ENCODE measurements at places on chromosomes 13 and 19. TPM values are rescaled to one million over a fixed set of nuclear protein-coding genes. Genes with fewer than 3 reads are reported as not detected.

IRGQ gene
- 63.6 TPM for total RNA-seq

CEACAM8 gene
- not detected for total RNA-seq

GJB2 gene
- total RNA-seq = 2.4 TPM

CYP4F12 gene
- not detected for total RNA-seq

PLIN4 gene
- 0.93 TPM for total RNA-seq

GAPDHS gene
- not detected for total RNA-seq

RFX1 gene
- 30.6 TPM for total RNA-seq

TINCR gene
- 0.60 TPM for total RNA-seq

ZNF57 gene
- total RNA-seq = 5.3 TPM

COG3 gene
- 29.6 TPM for total RNA-seq

FIZ1 gene
- total RNA-seq = 39.0 TPM

MCF2L gene
- 90.0 TPM for total RNA-seq

DNA sequence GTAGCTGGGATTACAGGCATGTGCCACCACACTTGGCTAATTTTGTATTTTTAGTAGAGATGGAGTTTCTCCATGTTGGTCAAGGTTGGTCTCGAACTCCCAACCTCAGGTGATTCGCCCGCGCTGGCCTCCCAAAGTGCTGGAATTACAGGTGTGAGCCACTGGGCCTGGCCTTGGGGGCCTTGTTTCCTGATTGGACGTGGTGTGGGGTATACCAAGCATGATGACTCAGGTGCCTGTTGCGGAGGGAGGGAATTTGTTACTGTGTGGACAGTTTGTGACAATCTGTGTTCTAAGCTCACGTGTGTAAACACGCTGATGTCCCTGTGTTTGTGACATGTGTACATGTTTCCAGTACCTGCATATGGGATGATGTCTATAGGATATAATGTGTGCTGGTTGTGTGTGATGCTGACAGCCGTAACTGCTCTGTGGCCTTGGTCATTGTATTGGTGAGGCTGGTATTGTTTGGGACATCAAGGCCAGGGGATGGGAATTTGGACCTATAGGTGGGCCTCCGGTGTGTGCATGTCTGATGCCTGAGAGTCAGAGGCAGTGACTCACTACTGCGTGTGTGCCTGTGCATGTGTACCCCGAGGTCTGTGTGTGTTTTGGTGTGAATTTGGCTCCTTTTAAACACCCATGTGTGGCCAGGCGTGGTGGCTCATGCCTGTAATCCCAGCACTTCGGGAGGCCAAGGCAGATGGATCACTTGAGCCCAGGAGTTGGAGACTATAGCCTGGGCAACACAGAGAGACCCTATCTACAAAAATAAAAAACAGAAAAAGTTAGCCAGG is 1.6 kb upstream of the EGLN2 start:
- peaks cover 5% of the 10 kb centered on the region for H3K36me3 ChIP-seq
- H3K4me1 ChIP-seq = peaks cover 23% of the 10 kb centered on the region
- H3K27me3 ChIP-seq = no peaks in the 10 kb centered on the region
- peak overlapping the region; percentile 99 for H3K27ac ChIP-seq
- no peak for DNase-seq

DNA sequence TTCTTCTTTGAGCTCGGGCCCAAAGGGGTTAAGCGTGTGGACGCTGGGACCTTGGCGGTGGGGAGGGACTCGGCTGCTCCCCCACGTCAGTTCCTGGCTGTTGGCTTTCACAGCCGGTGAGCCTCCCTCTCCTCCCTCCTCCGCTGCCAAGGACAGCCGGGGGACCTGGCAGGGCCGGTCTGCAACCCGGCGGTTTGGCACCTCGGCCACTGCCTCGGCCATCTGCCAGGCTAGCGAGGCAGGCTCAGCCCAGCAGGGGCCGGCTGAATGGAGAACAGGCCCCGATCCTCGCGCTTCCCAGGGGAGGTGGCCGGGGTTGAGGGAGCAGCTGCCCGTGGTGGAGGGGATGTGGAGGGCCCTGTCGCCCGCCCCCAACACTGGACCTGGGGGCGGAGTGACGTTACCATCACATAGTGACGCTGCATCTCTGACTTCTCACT is 5.0 kb downstream of the TLE5 start:
- peaks cover 25% of the 10 kb centered on the region for H3K4me1 ChIP-seq
- no peak for DNase-seq
- peak overlapping the region; percentile 79 for H3K27ac ChIP-seq
- no peaks in the 10 kb centered on the region for H3K27me3 ChIP-seq
- no peak overlapping the region for H3K4me3 ChIP-seq
- peaks cover 30% of the 10 kb centered on the region for H3K36me3 ChIP-seq

DNA sequence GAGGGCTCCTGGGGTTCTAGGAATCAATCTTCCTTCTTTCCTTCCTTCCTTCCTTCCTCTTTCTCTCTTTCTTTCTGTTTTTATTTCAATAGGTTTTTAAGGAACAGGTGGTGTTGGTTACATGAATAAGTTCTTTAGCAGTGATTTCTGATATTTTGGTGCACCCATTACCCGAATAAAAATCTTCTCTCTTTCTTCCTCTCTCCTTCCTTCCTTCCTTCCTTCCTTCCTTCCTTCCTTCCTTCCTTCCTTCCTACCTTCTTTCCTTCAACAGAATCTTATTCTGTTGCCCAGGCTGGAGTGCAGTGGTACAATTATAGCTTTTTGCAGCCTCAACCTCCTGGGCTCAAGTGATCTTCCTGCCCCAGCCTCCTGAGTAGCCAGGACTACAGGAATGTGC is 16.0 kb upstream of the URI1 start:
- no peak overlapping the region for H3K27ac ChIP-seq
- H3K27me3 ChIP-seq = peaks cover 12% of the 10 kb centered on the region
- no peaks in the 10 kb centered on the region for H3K4me1 ChIP-seq
- no peaks in the 10 kb centered on the region for H3K36me3 ChIP-seq

GRCh38 chr19:55447421-55448174 is 4.5 kb upstream of the SHISA7 start:
- H3K27ac ChIP-seq = no peak overlapping the region
- H3K4me3 ChIP-seq = no peak overlapping the region
- H3K4me1 ChIP-seq = peaks cover 2% of the 10 kb centered on the region
- no peak for DNase-seq
- no peaks in the 10 kb centered on the region for H3K36me3 ChIP-seq
- peaks cover 52% of the 10 kb centered on the region for H3K27me3 ChIP-seq

- H3K4me3 ChIP-seq = no peak overlapping the region
- no peaks in the 10 kb centered on the region for H3K4me1 ChIP-seq
- no peaks in the 10 kb centered on the region for H3K27me3 ChIP-seq
Measured at GRCh38 chr19:13195678-13196077, 45.5 kb downstream of the IER2 start.

DNA sequence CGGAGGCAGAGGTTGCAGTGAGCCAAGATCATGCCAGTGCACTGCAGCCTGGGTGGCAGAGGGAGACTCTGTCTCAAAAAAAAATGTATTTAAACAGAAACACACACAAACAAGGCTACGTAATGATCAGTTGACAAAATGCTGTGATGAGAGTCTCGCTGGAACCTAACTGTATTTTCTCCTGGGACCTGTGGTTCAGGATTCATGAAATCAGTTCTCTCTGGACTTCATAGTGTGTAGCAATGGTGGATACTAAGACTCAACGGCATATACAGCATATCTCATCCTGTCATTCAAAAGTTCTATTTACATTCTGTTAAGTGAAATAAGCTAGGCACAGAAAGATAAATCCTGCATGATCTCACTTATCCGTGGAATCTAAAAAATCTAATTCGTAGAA is 37.4 kb downstream of the CYP4F2 start:
- H3K4me3 ChIP-seq = no peak overlapping the region
- peaks cover 2% of the 10 kb centered on the region for H3K36me3 ChIP-seq
- H3K27ac ChIP-seq = no peak overlapping the region

GRCh38 chr13:36998624-36999041 is 507 bp downstream of the ALG5 start:
- H3K27me3 ChIP-seq = no peaks in the 10 kb centered on the region
- H3K4me3 ChIP-seq = peak overlapping the region; percentile 99
- H3K4me1 ChIP-seq = peaks cover 25% of the 10 kb centered on the region
- peaks cover 5% of the 10 kb centered on the region for H3K36me3 ChIP-seq
- DNase-seq = peak; percentile 24

DNA sequence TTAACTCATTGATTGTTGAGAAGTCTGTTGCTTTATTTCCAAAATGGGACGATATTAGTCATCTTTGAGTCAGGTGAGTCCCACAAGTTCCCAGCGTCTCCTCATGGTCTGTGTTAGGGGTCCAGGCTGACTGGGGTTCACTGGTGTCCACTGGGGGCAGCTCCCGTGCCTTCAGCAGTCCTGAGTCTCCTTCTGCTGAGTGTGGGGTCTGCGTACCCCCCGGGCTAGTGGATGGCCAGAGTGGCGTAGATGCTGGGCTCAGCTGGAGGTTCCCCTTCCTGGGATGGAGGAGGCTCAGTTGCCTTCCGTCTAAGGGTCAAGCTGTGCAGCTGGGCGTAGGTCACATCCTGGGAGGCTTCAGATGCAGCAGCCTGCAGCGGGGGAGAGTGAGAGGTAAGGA is 5.9 kb downstream of the LILRB3 start:
- peaks cover 4% of the 10 kb centered on the region for H3K4me1 ChIP-seq
- peaks cover 6% of the 10 kb centered on the region for H3K36me3 ChIP-seq
- peaks cover 3% of the 10 kb centered on the region for H3K27me3 ChIP-seq
- no peak overlapping the region for H3K4me3 ChIP-seq

GRCh38 chr19:33085570-33086128 is 4.7 kb downstream of the GPATCH1 start:
- peaks cover 6% of the 10 kb centered on the region for H3K36me3 ChIP-seq
- no peaks in the 10 kb centered on the region for H3K27me3 ChIP-seq
- no peak for DNase-seq
- H3K4me1 ChIP-seq = peaks cover 14% of the 10 kb centered on the region
- H3K27ac ChIP-seq = no peak overlapping the region
- no peak overlapping the region for H3K4me3 ChIP-seq

GRCh38 chr13:49052813-49053212 is 77.1 kb downstream of the FNDC3A start:
- no peak overlapping the region for H3K27ac ChIP-seq
- no peaks in the 10 kb centered on the region for H3K27me3 ChIP-seq
- no peak overlapping the region for H3K4me3 ChIP-seq
- no peak for DNase-seq
- H3K36me3 ChIP-seq = peaks cover 26% of the 10 kb centered on the region

- H3K27me3 ChIP-seq = no peaks in the 10 kb centered on the region
- no peak overlapping the region for H3K4me3 ChIP-seq
- peaks cover 7% of the 10 kb centered on the region for H3K4me1 ChIP-seq
- H3K36me3 ChIP-seq = no peaks in the 10 kb centered on the region
- DNase-seq = no peak
- no peak overlapping the region for H3K27ac ChIP-seq
Measured at GRCh38 chr13:65508338-65508737, 1721.8 kb downstream of the PCDH9 start.

GRCh38 chr13:94176561-94176960 is 302.9 kb downstream of the DCT start:
- DNase-seq = no peak
- no peaks in the 10 kb centered on the region for H3K27me3 ChIP-seq
- no peak overlapping the region for H3K27ac ChIP-seq
- H3K4me1 ChIP-seq = peaks cover 25% of the 10 kb centered on the region
- no peak overlapping the region for H3K4me3 ChIP-seq

- no peaks in the 10 kb centered on the region for H3K4me1 ChIP-seq
- H3K27ac ChIP-seq = no peak overlapping the region
- H3K4me3 ChIP-seq = no peak overlapping the region
- no peaks in the 10 kb centered on the region for H3K27me3 ChIP-seq
Measured at GRCh38 chr13:113991191-113991669, 17.4 kb upstream of the C13orf46 start.

GRCh38 chr19:4267901-4268815 is 10.9 kb upstream of the SHD start:
- peaks cover 10% of the 10 kb centered on the region for H3K36me3 ChIP-seq
- no peaks in the 10 kb centered on the region for H3K4me1 ChIP-seq
- H3K27ac ChIP-seq = no peak overlapping the region
- H3K27me3 ChIP-seq = no peaks in the 10 kb centered on the region
- no peak for DNase-seq

- H3K4me1 ChIP-seq = peaks cover 9% of the 10 kb centered on the region
- DNase-seq = no peak
- H3K36me3 ChIP-seq = no peaks in the 10 kb centered on the region
- H3K27ac ChIP-seq = no peak overlapping the region
- H3K27me3 ChIP-seq = no peaks in the 10 kb centered on the region
Measured at GRCh38 chr13:75092143-75092542, 389.8 kb downstream of the TBC1D4 start.

DNA sequence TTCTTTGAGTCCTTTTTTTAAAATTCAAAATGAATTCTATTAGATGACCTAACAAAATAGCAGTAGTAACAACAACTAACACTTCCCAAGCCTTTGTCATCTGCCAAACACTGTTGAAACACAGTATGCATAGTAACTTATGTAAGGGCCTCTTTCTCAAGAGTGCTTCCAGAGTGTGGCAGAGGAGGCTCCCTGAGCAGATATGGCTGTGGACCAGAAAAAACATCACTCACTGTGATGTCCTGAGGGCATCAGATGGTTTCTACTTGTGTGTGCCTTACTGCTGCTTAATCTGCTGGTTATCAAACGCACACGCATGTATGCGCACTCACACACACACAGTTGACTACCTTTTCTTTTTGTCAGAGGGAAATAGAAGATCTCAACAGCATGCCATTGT is 110.8 kb downstream of the DLEU7 start:
- H3K4me1 ChIP-seq = no peaks in the 10 kb centered on the region
- H3K27me3 ChIP-seq = no peaks in the 10 kb centered on the region
- H3K4me3 ChIP-seq = no peak overlapping the region
- no peak overlapping the region for H3K27ac ChIP-seq

GRCh38 chr13:35851356-35851755 is 279.8 kb downstream of the DCLK1 start:
- H3K36me3 ChIP-seq = no peaks in the 10 kb centered on the region

GRCh38 chr13:25742220-25742619 is 309.6 kb downstream of the SHISA2 start:
- peaks cover 19% of the 10 kb centered on the region for H3K4me1 ChIP-seq
- no peak for DNase-seq
- H3K36me3 ChIP-seq = no peaks in the 10 kb centered on the region

- no peak overlapping the region for H3K4me3 ChIP-seq
- no peak overlapping the region for H3K27ac ChIP-seq
- peaks cover 8% of the 10 kb centered on the region for H3K4me1 ChIP-seq
- H3K27me3 ChIP-seq = peaks cover 48% of the 10 kb centered on the region
- no peak for DNase-seq
- H3K36me3 ChIP-seq = no peaks in the 10 kb centered on the region
Measured at GRCh38 chr13:39577838-39578491, 25.0 kb downstream of the LHFPL6 start.

GRCh38 chr13:109945206-109945960 is 159.0 kb upstream of the IRS2 start:
- no peak for DNase-seq
- no peaks in the 10 kb centered on the region for H3K4me1 ChIP-seq
- H3K27ac ChIP-seq = no peak overlapping the region
- no peak overlapping the region for H3K4me3 ChIP-seq
- no peaks in the 10 kb centered on the region for H3K27me3 ChIP-seq

- H3K4me3 ChIP-seq = peak overlapping the region; percentile 82
- peak; percentile 21 for DNase-seq
- H3K4me1 ChIP-seq = peaks cover 31% of the 10 kb centered on the region
- peak overlapping the region; percentile 94 for H3K27ac ChIP-seq
- no peaks in the 10 kb centered on the region for H3K27me3 ChIP-seq
- peaks cover 23% of the 10 kb centered on the region for H3K36me3 ChIP-seq
Measured at GRCh38 chr13:114282041-114282670, 755 bp downstream of the UPF3A start.

DNA sequence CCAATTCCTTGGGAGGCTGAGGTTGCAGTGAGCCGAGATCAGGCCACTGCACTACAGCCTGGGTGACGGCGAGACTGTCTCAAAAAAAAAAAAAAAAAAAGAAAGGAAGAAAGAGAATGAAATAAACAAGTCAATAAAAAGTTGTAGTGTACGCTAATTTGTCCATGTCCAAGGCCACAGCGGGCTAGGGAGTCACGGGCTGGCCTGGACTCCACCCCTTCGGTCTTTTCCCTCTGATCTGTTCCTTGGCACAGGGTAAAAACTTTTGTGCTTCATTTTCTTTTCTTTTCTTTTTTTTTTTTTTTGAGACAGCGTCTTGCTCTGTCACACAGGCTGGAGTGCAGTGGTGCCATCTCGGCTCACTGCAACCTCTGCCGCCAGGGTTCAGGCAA is 19.4 kb upstream of the MKNK2 start:
- no peaks in the 10 kb centered on the region for H3K4me1 ChIP-seq
- peaks cover 21% of the 10 kb centered on the region for H3K36me3 ChIP-seq
- H3K27ac ChIP-seq = no peak overlapping the region

Data from progenitor cell of endocrine pancreas (in vitro differentiated cells).